ENCODE measurements at places on chromosomes 3 and 15.

DNA sequence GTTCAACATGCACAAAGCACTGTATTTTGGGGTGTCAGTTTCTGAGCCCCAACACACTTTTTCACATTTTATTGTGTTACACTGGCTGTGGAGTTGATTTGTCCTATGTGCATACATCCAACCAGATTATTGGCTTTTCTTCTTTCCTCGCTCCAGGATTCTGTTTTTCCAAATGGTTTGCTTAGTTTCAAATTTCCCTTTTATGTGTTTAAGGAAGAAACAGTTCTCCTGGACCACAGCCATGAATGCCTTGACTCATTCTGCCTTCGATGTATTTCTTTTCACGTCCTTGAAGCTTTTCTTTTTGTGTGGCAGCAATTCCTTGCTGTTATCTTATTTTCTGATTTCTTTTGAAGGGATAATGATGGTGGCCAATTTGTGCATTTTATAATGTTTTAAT lies 53.8 kb downstream of the CACNA2D3 start:
- no peak for DNase-seq

DNA sequence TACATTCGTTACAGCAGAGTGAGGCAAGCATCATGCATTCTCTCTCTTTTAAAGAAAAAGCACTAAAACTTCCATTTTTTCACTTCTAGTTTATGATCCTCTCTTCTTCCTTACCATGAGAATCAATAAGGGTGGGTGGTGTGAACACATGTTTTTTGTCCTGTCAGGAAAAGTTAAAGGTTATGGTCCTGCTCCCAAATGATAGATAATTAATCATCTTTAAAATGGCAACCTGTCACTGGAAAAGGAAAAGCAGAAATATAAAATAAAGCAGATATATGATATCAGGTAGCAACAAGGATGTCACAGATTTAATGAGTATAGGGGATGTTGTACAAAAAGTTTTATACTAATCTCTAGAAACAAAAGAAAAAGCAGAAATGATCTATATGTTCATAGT lies 56.4 kb upstream of the PHLDB2 start:
- DNase-seq, result no peak

GRCh38 chr3:153439780-153440179 lies 277.8 kb downstream of the RAP2B start:
- no peak for DNase-seq

- no peak for DNase-seq
Measured at GRCh38 chr3:178259703-178260102, 276.5 kb upstream of the KCNMB2 start.

DNA sequence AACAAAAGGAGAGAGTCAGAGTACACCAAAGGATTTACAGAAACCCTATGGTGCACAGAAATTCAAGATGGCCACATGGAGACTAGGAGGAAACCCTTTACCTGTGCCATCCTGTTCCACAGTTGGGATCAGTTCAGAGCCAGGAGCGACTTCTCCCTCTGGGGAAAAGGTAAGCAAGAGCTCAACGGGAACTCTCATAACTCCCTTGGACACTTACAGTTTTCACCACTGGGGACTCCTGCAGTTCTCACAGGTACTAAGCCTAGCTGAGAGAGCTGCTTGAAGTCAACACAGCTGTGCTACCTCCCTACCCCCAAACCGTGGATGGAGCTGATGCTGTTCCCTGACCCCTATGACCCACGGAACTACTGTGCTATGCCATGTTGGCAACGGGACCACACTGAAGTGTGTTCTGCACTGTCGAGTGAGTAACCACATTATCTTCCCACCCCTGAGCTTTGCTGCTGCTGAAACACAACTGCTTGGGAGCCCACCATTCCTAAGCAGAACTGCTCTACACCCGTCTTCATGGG lies 606.8 kb downstream of the GBE1 start:
- DNase-seq, result no peak

DNA sequence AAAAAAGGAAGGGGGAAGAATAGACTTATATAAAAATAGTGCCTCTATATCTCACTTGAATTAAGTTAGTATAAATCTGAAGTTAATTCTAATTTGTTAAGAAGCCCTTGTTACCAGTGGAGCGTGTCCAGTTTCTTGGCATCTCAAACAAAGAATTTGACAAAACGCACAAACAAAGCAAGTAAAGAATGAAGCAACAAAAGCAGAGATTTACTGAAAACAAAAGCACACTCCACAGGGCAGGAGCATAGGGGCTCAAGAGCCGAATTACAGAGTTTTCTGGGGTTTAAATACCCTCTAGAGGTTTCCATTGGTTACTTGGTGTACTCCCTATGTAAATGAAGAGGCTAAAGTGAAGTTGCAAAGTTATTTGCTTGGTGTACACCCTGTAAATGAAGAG lies 34.0 kb upstream of the GK5 start:
- no peak for DNase-seq

DNA sequence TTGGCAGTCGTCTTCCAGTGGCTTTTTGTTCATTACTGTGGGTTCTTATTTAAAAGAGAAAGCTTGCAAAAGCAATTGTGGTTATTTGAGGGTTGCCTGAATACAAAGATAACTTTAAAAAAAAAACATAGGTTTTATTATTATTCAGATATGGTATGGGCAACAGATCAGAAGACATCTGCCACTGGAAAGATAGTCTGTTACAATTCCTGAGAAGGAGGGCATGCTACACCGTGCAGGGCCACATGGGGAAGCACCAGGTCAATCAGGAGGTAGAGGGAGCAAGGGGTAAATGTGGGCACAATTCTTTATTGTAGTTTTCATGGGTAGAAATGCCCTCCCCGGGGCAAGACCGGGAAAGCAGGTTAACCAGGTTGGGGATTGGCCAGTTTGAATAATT lies 46.5 kb downstream of the BBS4 start:
- DNase-seq, result no peak
